ENCODE measurements at places on chromosomes 11 and 22.

DNA sequence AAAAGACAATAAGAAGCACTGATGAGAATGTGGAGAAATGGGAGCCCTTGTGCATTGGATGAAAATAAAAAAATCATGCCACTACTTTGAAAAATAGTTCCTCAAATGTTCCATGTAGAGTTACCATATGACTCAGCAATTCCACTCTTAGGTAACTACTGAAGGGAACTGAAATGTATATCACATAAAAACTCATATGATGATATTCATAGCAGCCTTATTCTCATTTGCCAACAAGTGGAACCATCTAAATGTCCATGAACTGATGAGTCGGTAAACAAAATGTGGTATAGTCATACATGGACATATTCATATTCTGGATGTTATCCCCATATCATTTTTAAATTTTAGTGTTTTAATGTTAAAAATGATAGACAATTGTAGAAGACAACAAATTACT is 3.5 kb downstream of the KRTAP5-9 start:
- no peak for DNase-seq

GRCh38 chr11:133545199-133545803 is 13.0 kb upstream of the OPCML start:
- DNase-seq = peak; percentile 60

DNA sequence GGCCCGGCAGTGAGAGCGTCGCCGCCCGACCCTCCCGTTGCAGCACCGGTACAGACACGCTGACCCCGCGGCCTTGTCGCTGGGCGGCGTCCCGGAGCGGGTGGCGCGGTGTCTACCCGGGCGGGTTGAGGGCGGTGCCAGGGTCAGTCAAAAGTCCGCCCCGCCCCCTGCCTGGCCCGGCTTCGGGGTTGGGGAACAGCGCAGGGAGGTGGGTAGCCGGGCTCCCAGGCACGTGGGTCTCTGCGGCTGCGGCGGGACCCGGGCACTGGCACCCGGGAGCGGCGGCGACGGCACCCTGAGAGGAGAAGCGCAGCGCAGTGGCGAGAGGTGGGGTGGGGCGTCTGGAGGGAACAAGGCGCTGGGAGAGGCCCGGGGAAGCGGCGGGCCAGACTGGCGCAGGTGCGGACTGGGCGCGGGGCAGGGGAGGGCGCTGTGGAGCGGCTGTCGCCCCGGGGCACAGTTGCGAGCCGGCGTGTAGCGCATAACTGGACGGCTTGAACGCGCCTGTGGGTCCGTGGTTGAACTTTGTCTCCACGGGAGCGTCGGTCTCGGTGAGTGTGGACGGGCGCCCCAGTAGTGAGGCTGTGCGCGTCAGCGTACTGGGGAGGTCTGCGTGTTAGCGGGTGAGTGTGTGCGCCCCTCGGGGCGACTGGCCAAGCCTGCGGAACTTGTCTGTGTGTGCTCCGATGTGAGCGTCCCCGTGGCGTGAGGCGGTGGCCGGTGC is at the start of gene P2RY2:
P2RY2 (plus strand) TSS at position 176 of the 724 bp plus-strand sequence. CDS start 15,879 bp downstream, outside the sequence.
- peak; percentile 13 for DNase-seq

GRCh38 chr11:36094164-36094563 is 150.3 kb downstream of the LDLRAD3 start:
- no peak for DNase-seq

- DNase-seq = no peak
These were observed 106.3 kb upstream of the PITPNB start for GRCh38 chr22:28025333-28025732.

- no peak for DNase-seq
These were observed 190.7 kb downstream of the SNX19 start for GRCh38 chr11:130725421-130726233.

DNA sequence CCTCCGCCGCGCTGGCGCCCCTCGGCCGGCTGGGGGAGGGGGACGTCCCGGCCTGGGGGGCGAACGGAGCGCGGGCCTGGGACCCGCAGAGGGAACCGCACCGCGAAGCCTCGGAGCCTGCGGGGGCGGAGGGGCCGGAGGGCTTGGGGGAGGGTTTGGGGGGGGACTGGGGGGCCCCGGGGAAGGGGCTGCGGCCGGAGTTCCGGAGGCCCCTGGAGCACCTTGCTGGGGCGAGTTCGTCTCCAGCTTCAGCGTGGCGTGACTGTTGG is 261 bp upstream of the SCT start:
- DNase-seq = no peak

DNA sequence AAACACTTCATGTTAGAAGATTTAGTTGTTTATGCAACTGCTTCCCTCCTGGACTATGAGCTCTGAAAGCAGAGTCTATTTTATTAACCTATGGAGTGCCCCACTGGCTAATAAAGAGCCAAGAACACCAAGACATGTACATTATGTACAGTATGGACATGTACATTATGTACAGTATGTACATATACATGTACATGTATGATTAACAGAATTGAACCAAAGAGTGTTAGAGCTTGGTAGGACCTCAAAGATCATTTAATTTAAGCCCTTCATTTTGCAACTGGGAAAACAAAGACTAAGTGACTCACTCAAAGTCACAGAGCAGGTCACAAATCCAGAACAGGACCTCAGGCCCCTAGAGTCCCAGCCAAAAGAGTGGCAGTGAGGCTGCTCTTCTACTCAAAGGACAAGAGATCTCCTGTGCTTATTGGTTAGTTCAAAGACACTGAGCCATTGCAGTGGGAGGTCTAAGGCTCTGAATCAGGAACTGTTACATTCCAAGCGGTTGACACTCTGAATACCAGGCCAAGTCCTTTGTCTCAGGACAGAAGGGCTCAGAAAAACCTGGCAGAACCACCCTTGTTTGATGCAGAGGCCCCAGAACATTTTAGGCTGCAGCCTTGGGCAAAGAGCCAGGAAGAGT is 103.8 kb downstream of the FAM168A start:
- no peak for DNase-seq

GRCh38 chr22:49198705-49199084 is 629.0 kb downstream of the BRD1 start:
- no peak for DNase-seq

DNA sequence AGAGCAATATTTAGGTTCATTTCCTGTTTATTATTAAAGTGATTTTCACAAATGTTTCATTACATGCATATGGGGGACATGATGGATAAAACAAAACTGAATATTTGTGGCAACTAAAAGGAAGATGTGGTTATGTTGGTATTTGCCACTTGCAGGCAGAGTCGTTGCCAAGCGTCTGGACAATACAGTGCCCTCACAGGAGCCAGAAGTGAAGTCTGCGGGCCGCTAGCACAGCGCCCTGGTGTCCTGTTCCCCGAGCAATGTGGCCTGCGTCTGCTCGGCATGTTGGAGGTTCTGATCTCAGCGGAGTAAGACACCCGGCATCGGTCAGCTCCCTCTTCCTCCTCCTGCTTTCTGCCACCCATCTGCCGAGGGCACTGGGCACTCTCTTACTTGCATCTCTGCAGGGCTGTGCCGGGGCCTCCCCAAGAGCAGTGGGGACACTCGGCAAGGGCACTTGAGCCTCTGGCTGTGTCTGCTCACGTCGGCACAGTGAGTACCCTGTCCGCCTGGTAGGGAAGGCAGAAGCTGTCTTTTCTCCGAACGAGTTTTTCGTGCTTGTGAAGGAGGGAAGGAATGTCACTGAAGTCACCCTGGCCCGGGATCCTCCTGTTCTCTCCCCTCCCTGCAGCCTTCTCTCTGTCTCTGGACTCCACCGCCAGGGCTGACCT is 10.5 kb upstream of the TTLL12 start:
- DNase-seq = no peak

- peak; percentile 23 for DNase-seq
These were observed 44.9 kb downstream of the WNT11 start for GRCh38 chr11:76161261-76161961.

- DNase-seq = no peak
These were observed 1.7 kb downstream of the YAP1 start for GRCh38 chr11:102111787-102112508.

- DNase-seq = peak; percentile 82
These were observed 5.2 kb downstream of the SBF1 start for GRCh38 chr22:50469377-50470305.

DNA sequence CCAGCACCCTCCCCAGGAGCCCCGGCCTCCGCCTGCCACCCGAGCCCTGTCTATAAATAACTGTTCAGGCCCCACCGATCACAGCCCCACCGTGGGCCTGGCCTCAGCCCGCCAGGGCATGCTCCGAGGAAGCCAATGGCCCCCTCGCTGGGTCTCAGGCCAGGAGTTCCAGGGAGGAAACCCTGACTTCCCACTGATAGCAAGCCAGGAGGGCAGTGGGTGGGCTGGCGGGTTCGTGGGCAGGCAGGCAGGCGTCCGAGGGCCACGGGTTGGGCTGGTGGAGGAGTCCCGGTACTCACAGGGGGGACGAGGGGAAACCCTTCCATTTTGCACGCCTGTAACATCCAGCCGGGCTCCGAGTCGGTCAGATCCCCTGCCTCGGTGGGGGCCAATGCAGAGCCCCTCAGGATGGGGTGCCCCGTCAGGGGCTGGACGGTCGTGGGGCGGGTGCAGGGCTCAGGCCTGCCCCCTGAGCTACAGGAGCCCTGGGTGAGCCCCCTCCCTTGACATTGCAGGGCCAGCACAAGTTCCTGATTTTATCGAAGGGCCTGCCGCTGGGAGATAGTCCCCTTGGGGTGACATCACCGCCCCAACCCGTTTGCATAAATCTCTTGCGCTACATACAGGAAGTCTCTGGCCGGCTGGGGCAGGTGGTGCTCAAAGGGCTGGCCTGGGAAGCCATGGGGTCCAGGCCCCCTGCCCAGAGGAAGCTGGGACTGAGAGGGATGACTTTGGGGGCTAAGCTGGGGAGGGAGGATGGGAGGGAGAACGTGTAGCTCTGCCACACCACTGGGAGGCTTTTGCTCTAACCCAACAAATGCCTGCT is at the start of gene SPI1:
SPI1 (minus strand) TSS at position 538 of the 826 bp plus-strand sequence; CDS start at position 344, 194 bp downstream.
- DNase-seq = no peak

- no peak for DNase-seq
These were observed 13.7 kb downstream of the MFNG start for GRCh38 chr22:37472418-37473006.

GRCh38 chr11:68504432-68505066 is 44.0 kb downstream of the PPP6R3 start:
- no peak for DNase-seq

- DNase-seq = no peak
These were observed 1004.1 kb downstream of the OPCML start for GRCh38 chr11:132528181-132528580.
